ENCODE measurements at places on chromosomes 7 and 10. TPM values are rescaled to one million over a fixed set of nuclear protein-coding genes. Genes with fewer than 3 reads are reported as not detected.

MYL7 gene
- not detected for polyA plus RNA-seq

MACC1 gene
- polyA plus RNA-seq: not detected

CYP2E1 gene
- not detected for polyA plus RNA-seq

PITRM1 gene
- 15.3 TPM for polyA plus RNA-seq

HOXA1 gene
- polyA plus RNA-seq: 0.45 TPM

GTF2IRD1 gene
- not detected for polyA plus RNA-seq

SPACDR gene
- 2.5 TPM for polyA plus RNA-seq

SNCG gene
- not detected for polyA plus RNA-seq

BICC1 gene
- polyA plus RNA-seq: 0.14 TPM

MSMB gene
- polyA plus RNA-seq: not detected

DUS4L gene
- polyA plus RNA-seq: 2.3 TPM

LRRC18 gene
- polyA plus RNA-seq: not detected

TAS2R3 gene
- polyA plus RNA-seq: not detected

FMC1 gene
- 39.4 TPM for polyA plus RNA-seq

TAS2R41 gene
- polyA plus RNA-seq: 0.19 TPM

ANKRD61 gene
- not detected for polyA plus RNA-seq

SLC16A9 gene
- not detected for polyA plus RNA-seq

TLX1 gene
- not detected for polyA plus RNA-seq

EIF5AL1 gene
- polyA plus RNA-seq: 0.16 TPM

AGAP5 gene
- 0.44 TPM for polyA plus RNA-seq

FAM241B gene
- not detected for polyA plus RNA-seq

ZNF503 gene
- 0.65 TPM for polyA plus RNA-seq

VIPR2 gene
- polyA plus RNA-seq: not detected

FXYD4 gene
- polyA plus RNA-seq: not detected

MEOX2 gene
- not detected for polyA plus RNA-seq

ICA1 gene
- 4.2 TPM for polyA plus RNA-seq

CYP3A7 gene
- not detected for polyA plus RNA-seq

PIK3CG gene
- polyA plus RNA-seq: 20.7 TPM

MRPL43 gene
- polyA plus RNA-seq: 98.0 TPM

CNPY1 gene
- not detected for polyA plus RNA-seq

CNNM1 gene
- polyA plus RNA-seq: not detected

ZNF488 gene
- polyA plus RNA-seq: not detected

ST7 gene
- 1.8 TPM for polyA plus RNA-seq

DNAJB12 gene
- polyA plus RNA-seq: 42.5 TPM

IDI2 gene
- polyA plus RNA-seq: not detected

ACBD7 gene
- polyA plus RNA-seq: not detected

CPA2 gene
- not detected for polyA plus RNA-seq

TRIM50 gene
- not detected for polyA plus RNA-seq

C1QL3 gene
- 0.30 TPM for polyA plus RNA-seq
